Spinal cord (tissue), 10 donors: ENCODE measurements at places on chromosomes 4 and X.
A peak's percentile ranks its signal among the peaks of the same experiment; 100 is the strongest.

DNA sequence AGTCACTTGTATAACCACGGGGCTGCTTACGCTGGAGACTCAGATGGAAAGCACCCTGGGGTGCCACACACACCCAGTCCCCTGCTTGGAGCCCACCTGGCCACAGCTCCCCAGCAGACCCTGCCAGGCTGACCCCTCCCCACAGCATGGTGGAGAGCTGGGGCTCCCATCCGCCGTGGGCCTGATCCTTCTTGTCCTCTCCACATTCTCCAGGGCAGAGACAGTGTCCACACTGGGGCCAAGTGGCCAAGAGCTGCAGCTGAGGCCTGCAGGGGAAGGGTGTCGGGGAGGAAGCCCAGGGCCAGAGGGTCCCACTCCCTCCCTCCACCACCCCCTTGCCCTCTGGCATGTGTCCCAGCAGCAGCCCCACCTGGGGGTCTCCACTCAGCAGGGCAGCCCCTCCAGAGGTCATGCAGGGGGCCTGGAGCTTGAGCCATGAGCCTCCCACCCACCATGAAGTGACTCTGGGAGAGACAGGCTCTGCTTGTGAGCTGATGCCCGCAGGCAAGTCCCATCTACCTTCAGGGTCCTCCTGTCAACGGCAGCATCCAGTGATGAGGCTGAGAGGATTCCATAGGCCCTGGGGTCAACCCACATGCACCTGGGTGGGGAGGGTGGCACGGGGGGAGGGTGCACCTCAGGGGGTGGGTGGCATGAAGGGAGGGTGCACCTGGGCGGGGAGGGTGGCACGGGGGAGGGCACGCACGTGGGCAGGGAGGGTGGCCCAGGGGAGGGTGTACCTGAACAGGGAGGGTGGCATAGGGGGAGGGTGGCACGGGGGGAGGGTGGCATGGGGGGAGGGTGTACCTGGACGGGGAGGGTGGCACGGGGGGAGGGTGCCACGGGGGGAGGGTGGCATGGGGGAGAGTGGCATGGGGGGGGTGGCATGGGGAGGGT is 56.4 kb downstream of the FAM53A start:
- peaks cover 10% of the 10 kb centered on the region for H3K36me3 ChIP-seq
- H3K4me3 ChIP-seq: no peak overlapping the region
- peaks cover 2% of the 10 kb centered on the region for H3K27me3 ChIP-seq
- no peak for DNase-seq
- no peak overlapping the region for H3K27ac ChIP-seq

GRCh38 chrX:19870710-19871490 is 16.5 kb downstream of the SH3KBP1 start:
- DNase-seq: no peak
- H3K4me3 ChIP-seq: no peak overlapping the region
- H3K36me3 ChIP-seq: no peaks in the 10 kb centered on the region
- peaks cover 8% of the 10 kb centered on the region for H3K4me1 ChIP-seq
- H3K27ac ChIP-seq: no peak overlapping the region
- H3K27me3 ChIP-seq: peaks cover 7% of the 10 kb centered on the region

DNA sequence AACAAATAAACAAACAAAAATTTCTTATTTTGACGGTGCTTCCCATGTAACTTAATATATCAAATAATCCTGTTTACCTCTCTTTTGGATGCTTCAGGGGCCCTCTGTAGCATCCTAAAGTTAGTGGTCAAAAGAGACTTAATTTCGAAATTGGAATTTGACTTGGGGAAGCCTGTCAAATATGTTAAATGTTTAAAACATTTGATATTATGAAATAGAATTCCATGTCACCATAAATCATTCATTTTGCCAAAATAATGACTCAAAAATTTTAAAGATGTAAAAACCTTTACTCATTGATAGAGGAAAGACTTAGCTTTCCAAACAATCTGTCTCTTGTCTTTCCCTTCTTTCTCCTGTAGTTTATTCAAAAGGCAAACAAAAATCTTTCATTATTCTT is 20.6 kb upstream of the TEX13A start:
- no peak overlapping the region for H3K27ac ChIP-seq
- no peak overlapping the region for H3K4me3 ChIP-seq
- no peak for DNase-seq

DNA sequence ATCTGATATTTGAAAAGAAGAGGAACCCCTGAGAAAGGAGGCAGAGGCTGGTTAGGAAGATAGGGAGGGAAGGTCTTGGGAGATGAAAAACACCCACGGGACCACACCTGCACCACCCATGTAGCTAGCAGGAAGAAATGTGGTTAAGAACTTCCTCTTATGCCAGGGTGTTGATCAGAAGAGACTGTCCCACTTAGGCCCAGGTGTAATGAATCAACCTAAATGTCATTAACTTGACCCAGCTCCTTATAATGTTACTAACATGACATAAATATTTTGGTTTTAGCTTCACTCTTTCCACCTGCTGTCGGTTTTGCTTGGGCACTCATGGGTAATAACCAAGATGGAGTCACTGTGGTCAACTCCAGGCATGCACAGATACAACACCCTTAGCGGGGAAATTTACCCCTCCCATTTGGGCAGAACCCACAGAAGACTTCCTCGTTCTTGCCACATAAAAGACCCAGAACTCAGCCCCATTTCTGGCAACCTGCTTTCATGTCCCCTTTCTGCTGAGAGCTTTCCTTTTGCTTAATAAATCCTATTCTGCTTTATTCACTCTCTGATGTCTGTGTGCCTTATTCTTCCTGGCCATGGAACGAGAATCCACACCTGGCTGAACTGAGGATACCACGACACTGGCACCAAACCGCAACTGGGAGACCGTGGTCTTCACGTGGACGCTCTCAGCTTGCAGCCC is 46.8 kb downstream of the ZNF141 start:
- H3K4me3 ChIP-seq: no peak overlapping the region
- no peak overlapping the region for H3K27ac ChIP-seq
- no peaks in the 10 kb centered on the region for H3K36me3 ChIP-seq
- no peaks in the 10 kb centered on the region for H3K4me1 ChIP-seq
- DNase-seq: no peak

- no peak overlapping the region for H3K4me3 ChIP-seq
- H3K4me1 ChIP-seq: peaks cover 36% of the 10 kb centered on the region
- DNase-seq: no peak
- H3K27ac ChIP-seq: no peak overlapping the region
These were observed 94.8 kb downstream of the PSAPL1 start for GRCh38 chr4:7339751-7340552.

DNA sequence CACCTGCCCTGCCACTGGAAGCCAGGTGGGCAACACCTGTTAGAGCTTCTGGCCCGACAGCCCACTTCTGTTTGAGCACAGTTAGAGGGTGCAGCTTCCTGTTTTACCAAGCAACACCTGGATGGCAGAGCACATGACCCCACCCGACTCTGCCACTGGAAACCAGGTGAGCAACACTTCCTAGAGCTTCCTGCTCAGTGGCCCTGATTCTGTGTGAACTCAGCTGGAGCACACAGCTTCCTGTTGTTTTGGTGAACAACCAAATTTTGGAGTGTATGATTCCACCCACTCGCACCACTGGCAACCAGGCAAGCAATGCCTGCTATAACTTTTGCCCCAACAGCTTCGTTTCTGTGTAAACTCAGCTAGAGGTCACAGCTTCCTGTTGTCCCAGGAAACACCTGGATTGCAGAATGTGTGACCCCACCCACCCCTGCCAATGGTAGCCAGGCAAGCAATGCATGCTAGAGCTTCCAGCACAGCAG is 163.8 kb upstream of the KLF8 start:
- no peaks in the 10 kb centered on the region for H3K27me3 ChIP-seq
- no peak overlapping the region for H3K27ac ChIP-seq
- no peaks in the 10 kb centered on the region for H3K4me1 ChIP-seq
- no peak overlapping the region for H3K4me3 ChIP-seq
- H3K36me3 ChIP-seq: no peaks in the 10 kb centered on the region

GRCh38 chrX:9538544-9539045 is 73.7 kb downstream of the TBL1X start:
- peaks cover 2% of the 10 kb centered on the region for H3K36me3 ChIP-seq
- H3K27me3 ChIP-seq: peaks cover 11% of the 10 kb centered on the region
- H3K4me3 ChIP-seq: no peak overlapping the region
- H3K4me1 ChIP-seq: peaks cover 8% of the 10 kb centered on the region
- no peak for DNase-seq

DNA sequence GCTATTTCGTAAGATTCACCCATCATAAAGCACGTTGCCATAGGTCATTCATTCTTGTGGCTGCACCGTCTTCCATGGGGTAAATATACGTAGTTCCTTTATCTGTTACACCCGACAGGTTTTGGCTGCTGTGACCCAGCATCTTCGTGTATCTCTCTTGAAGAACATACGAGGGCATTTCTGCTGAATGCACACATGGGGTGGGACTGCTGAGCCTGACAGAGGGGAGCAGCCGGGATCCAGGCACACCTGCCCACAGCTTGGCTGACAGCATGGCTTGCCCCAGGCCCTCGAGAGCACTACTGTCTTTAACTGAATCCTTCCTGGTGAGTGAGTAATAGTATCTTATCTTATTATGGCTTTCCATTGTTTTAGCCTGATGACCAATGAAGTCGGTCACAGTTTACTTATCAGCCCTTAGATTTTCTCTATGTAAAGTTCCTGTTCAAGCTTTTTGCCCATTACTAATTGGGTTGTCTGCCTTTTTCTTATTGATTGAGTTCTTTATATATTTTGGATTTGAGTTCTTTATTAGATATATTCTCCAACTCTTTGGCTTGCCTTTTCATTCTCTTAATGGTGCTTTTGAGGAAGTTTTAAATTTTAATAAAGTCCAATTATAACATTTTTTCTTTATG is 45.0 kb upstream of the MXD4 start:
- no peak overlapping the region for H3K27ac ChIP-seq
- DNase-seq: no peak
- H3K27me3 ChIP-seq: no peaks in the 10 kb centered on the region
- H3K4me3 ChIP-seq: no peak overlapping the region
- peaks cover 27% of the 10 kb centered on the region for H3K36me3 ChIP-seq
- no peaks in the 10 kb centered on the region for H3K4me1 ChIP-seq

GRCh38 chr4:144709159-144709558 is 63.2 kb downstream of the HHIP start:
- no peaks in the 10 kb centered on the region for H3K4me1 ChIP-seq
- no peaks in the 10 kb centered on the region for H3K36me3 ChIP-seq
- H3K27ac ChIP-seq: no peak overlapping the region
- no peaks in the 10 kb centered on the region for H3K27me3 ChIP-seq

- H3K4me3 ChIP-seq: no peak overlapping the region
- no peak overlapping the region for H3K27ac ChIP-seq
- no peaks in the 10 kb centered on the region for H3K27me3 ChIP-seq
- DNase-seq: no peak
- H3K36me3 ChIP-seq: no peaks in the 10 kb centered on the region
These were observed 35.3 kb downstream of the AREG start for GRCh38 chr4:74480267-74480666.

GRCh38 chr4:72858328-72858727 is 211.2 kb downstream of the COX18 start:
- H3K36me3 ChIP-seq: no peaks in the 10 kb centered on the region
- DNase-seq: no peak
- no peak overlapping the region for H3K27ac ChIP-seq

GRCh38 chr4:107721436-107722100 is 1.5 kb upstream of the PAPSS1 start:
- no peaks in the 10 kb centered on the region for H3K27me3 ChIP-seq
- peaks cover 12% of the 10 kb centered on the region for H3K4me1 ChIP-seq
- H3K27ac ChIP-seq: no peak overlapping the region
- H3K36me3 ChIP-seq: no peaks in the 10 kb centered on the region
- peak overlapping the region; percentile 97 for H3K4me3 ChIP-seq
- no peak for DNase-seq

GRCh38 chr4:24559032-24559821 is 25.1 kb downstream of the DHX15 start:
- H3K4me1 ChIP-seq: no peaks in the 10 kb centered on the region
- peaks cover 6% of the 10 kb centered on the region for H3K36me3 ChIP-seq
- no peaks in the 10 kb centered on the region for H3K27me3 ChIP-seq
- no peak for DNase-seq
- no peak overlapping the region for H3K27ac ChIP-seq

DNA sequence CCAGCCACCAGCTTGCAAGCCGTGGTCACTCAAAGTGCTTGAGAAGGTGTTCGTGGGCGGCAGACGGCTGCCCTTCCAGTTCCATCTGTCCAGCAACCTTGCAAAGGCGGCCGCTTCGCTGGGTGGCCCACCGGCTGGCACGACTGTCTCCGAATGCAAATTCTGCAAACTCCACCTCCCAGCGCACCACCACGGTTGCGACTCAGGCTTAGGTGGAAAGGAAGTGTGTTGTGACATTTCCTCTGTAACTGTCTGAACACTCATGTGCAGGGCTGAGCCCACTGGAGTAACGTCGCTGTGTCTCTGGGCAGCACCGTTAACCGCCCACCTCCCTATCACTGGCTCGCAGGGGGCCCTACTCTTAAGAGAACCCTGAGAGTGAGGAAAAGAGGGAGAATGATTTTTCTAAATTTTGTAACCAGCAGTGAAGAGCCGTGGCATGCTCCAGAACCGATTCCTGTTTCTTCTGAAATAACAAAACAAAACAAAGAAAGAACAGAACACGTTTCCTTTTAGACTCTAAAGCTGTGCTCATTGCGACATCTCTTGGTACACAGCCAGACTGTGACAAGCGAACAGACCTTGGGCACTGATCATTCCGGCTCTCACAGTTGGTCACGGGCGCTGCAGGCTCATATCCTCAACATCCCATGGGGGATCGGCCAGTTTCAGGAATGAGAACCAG is at the start of gene P2RY8:
Gene P2RY8 (minus strand): TSS at position 155 of the 685 bp plus-strand sequence. CDS start 70,627 bp downstream, outside the sequence.
- DNase-seq: peak; percentile 18
- no peaks in the 10 kb centered on the region for H3K27me3 ChIP-seq
- no peaks in the 10 kb centered on the region for H3K36me3 ChIP-seq

- no peak overlapping the region for H3K4me3 ChIP-seq
- H3K36me3 ChIP-seq: no peaks in the 10 kb centered on the region
- no peak overlapping the region for H3K27ac ChIP-seq
These were observed 51.5 kb downstream of the SLC2A9 start for GRCh38 chr4:9969526-9970398.

DNA sequence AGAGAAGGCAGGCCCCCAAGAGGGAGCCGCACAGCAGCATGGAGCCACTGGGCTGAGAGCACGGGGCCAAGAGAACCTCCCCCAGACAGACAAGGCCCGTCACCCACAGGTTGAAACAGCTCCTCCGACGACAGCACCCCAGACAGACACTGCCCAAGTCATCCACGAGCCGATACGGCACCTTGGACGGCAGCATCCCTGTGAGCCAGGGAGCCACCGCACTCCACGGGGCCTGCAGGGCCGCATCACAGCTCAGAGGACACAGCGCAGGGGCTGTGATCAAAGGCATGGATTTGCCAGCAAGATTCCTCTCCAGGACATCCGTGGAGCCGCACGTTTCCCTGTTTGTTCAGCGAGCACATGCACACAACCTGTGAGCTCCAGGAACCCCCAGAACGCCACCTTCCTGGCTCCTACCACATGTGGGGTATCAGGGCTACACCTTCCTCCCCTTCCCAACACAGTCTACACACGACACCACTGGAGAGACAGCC is 3.9 kb downstream of the CTBP1 start:
- H3K27ac ChIP-seq: no peak overlapping the region
- H3K27me3 ChIP-seq: no peaks in the 10 kb centered on the region
- DNase-seq: no peak
- H3K4me1 ChIP-seq: peaks cover 69% of the 10 kb centered on the region

DNA sequence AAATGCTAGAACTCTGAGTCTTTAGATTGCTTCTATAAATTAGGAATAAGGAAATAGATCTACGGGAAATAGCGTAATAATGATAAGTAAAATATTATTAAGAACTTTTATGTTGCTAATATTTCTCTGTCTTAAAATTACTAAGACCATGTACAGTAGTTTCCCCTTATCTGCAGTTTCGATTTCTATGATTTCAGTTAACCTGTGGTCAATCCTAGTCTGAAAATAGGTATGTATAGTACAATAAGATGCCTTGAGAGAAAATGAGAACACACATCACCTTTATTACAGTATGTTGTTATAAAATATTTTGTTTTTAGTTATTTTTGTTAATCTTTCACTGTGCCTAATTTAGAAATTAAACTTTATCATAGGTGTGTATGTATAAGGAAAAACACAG is 92.6 kb downstream of the CCSER1 start:
- no peaks in the 10 kb centered on the region for H3K36me3 ChIP-seq
- no peak overlapping the region for H3K4me3 ChIP-seq
- no peak for DNase-seq
- no peak overlapping the region for H3K27ac ChIP-seq
